ENCODE measurements at places on chromosomes 6 and 20.

GRCh38 chr6:145689529-145689928 is 45.8 kb downstream of the EPM2A start:
- no peak for DNase-seq

GRCh38 chr6:73177221-73177944 is 47.9 kb downstream of the KHDC1L start:
- DNase-seq: no peak

DNA sequence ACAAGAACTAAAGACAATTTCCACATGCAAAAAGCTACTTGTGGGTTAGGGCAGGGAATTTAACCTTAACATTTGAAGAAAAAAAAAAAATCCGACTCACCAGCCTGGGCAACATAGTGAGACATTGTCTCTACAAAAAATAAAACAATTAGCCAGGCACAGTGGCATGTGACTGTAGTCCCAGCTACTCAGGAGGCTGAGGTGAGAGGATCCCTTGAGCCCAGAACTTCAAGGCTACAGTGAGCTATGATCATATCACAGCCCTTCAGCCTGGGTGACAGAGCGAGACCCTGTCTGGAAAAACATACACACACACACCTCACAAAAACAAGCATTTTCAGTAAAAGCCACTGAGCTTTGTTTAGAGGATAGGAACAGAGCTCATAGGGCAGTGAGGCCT is 56.2 kb downstream of the ARHGAP18 start:
- no peak for DNase-seq

GRCh38 chr6:11654876-11655275 is 117.3 kb downstream of the TMEM170B start:
- DNase-seq: no peak

- no peak for DNase-seq
These were observed 54.5 kb downstream of the TRMT11 start for GRCh38 chr6:126040826-126041225.

- DNase-seq: no peak
These were observed 118.5 kb downstream of the SIM1 start for GRCh38 chr6:100346203-100346602.

DNA sequence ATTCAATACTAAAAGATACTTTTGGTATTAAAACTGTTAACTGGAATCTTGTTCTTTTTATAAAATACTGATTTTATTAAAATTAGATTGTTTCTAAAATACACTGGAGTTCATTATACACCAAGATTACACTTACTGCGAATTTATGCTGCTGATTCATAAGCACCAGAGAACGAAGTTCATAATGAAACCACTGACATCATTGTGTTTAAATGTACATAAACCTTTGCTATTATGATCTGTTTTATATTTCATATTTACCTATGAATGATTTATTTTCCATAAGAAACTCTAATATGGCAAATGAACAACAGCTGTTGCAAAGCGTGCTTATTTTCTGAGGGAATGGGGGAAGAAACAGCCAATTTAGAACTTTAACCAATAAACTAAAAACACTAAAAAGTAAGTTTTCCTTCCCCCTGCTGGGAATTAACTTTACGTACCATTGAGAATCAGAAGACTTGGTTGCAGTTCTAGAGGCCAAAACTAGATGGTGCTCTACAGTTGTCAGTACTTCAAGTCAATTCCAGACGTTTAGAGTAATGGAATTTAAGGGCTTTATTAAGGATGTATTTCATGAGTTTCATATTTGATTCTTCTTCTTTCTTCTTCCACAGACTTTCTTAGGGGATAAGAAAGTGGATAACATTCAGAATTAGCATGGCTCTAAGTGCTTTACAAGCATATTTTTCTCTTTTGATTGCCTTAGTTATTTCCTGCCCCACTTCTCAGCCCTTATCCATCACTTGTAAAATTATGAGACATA is 30.8 kb upstream of the COL19A1 start:
- DNase-seq: peak; percentile 75

- DNase-seq: no peak
These were observed 91.6 kb downstream of the SLC22A3 start for GRCh38 chr6:160439751-160440150.

DNA sequence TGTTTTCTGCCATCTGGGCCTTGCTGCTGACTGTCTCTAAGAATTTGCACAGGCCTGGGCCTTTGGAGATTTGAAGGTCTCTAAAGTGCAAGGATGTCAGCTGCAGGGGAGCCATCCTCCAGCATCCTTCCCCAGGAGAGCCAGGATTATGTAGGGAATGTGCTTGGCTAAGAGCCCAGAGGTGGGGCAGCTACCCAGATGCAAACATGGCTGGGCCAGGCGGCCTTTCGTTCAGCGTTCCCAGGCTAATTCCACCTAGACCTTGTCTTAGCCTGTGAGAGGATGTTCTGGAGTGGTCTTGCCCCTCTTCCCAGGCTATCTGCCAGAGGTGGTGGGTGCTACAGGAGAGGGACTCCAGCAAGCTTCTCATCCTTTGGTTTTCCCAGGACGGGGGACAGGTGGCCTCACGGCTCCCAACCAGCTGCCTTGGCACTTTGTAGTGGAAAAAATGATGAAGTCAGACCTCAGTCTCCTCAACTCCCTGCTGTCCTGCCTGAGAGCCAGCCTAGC is 7.7 kb upstream of the PTGIS start:
- no peak for DNase-seq

- DNase-seq: no peak
These were observed 47.9 kb downstream of the PRKN start for GRCh38 chr6:162679681-162680080.

DNA sequence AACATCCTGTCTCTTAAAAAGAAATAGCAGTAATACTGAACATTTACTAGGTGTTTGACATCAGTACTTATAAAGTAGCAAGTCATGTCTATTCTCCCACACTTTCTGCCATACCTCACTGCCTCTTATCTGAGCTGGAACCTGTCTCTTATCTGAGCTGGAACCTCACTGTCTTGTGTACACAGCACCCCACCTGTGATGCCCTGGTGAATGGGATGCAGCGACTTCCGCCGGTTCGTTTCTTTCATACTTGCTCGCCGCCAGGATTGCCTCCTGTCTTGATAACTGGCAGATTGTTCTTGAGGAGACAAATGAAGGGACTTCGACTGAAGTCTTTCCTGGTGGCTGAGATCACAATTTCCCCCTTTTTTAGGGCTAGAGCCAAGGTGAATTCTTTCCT is 2.9 kb downstream of the DSN1 start:
- no peak for DNase-seq

- DNase-seq: no peak
These were observed 4.2 kb downstream of the CDK19 start for GRCh38 chr6:110810896-110811586.
